ENCODE measurements at places on chromosomes 1 and 21. TPM values are rescaled to one million over a fixed set of nuclear protein-coding genes. Genes with fewer than 3 reads are reported as not detected.

Gene HHIPL2
- 9.2 TPM for total RNA-seq

Gene ZMYM1
- 6.9 TPM for total RNA-seq

Gene SDF4
- 128 TPM for total RNA-seq

Gene GJB3
- 14.5 TPM for total RNA-seq

Gene COL16A1
- 3.8 TPM for total RNA-seq

Gene BSND
- total RNA-seq, result not detected

Gene MAEL
- not detected for total RNA-seq

Gene OVAAL
- total RNA-seq, result 0.10 TPM

Gene DNAI4
- total RNA-seq, result 1.3 TPM

Gene TNFAIP8L2
- not detected for total RNA-seq

Gene AADACL4
- not detected for total RNA-seq

Gene FGR
- total RNA-seq, result not detected

Gene PBX1
- 13.5 TPM for total RNA-seq

Gene SERTAD4
- total RNA-seq, result 0.53 TPM

Gene TSPAN2
- 1.1 TPM for total RNA-seq

Gene TMEM200B
- total RNA-seq, result 0.08 TPM

Gene PKNOX1
- 6.0 TPM for total RNA-seq

Gene SH3BGR
- total RNA-seq, result 1.3 TPM

Gene FAM72C
- total RNA-seq, result 5.5 TPM

Gene UQCRHL
- total RNA-seq, result 6.2 TPM

Gene DPT
- total RNA-seq, result not detected

Gene RAVER2
- total RNA-seq, result 5.1 TPM

Gene OXCT2
- total RNA-seq, result 0.55 TPM

Gene GJA5
- total RNA-seq, result not detected

Gene FMN2
- total RNA-seq, result 4.0 TPM

Gene OLIG1
- not detected for total RNA-seq

Gene PCBP3
- 1.2 TPM for total RNA-seq

Gene LRRC38
- not detected for total RNA-seq
